ENCODE measurements at places on chromosomes 5 and 9.

DNA sequence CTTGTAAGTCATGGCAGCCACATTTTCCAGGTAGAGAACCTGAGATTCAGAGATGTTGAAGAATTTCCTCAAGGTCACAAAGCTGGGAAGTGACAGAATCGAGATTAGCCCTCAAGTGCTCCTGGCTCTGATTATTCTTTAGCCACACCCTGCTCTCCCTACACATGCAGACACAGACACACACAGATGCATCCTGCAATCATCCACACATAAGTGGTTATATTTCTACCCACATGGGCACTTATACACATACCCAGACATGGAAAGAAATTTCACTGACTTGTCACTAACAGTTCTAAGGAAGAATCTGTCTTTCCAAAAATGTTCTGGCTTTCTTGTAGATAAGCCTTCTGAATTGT lies 32.2 kb upstream of the GALNT10 start:
- no peak for DNase-seq

GRCh38 chr9:22102146-22103053 lies 93.3 kb upstream of the CDKN2B start:
- no peak for DNase-seq

DNA sequence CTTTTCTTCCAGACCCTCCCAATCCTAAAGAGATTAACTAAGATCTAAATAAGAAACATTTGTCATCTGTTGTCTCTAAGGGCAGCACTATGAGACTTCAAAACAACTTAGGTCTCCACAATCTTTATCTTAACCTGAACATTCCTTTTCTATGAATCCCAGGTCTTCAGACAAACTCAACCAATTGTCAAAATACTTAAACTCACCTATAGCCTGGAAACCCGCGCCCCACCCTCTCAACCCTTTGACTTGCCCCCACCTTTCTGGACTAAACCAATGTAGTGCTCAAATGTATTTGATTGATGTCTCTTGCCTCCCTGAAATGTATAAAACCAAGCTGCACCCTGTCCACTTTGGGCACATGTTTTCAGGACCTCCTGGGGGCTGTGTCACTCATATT lies 76.5 kb upstream of the DMRT1 start:
- no peak for DNase-seq

- no peak for DNase-seq
These were observed 41.6 kb downstream of the CSF1R start for GRCh38 chr5:150044712-150045111.

GRCh38 chr5:161051920-161052500 lies 200.0 kb upstream of the ATP10B start:
- no peak for DNase-seq

DNA sequence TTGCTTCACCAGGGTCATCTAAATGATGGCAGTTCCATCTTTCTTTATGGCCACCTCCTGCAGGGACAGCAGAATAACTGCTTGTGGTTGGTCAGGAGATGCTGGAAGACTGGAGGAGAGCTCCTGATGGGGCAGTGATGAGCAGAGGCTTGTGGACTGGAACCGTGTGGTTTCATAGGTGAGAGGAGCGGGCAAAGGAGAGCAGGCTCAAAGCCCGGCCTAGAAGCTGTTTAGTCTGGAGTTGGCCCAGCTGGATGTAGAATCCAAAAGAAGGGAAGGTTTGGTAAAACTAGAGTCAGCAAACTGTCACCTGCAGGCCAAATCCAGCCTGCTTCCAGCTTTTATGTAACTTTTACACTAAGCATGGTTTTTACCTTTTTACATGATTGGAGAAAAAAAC lies 32.9 kb upstream of the TLE1 start:
- no peak for DNase-seq

- no peak for DNase-seq
These were observed 250.5 kb downstream of the NR2F1-AS1 start for GRCh38 chr5:93330506-93330905.

DNA sequence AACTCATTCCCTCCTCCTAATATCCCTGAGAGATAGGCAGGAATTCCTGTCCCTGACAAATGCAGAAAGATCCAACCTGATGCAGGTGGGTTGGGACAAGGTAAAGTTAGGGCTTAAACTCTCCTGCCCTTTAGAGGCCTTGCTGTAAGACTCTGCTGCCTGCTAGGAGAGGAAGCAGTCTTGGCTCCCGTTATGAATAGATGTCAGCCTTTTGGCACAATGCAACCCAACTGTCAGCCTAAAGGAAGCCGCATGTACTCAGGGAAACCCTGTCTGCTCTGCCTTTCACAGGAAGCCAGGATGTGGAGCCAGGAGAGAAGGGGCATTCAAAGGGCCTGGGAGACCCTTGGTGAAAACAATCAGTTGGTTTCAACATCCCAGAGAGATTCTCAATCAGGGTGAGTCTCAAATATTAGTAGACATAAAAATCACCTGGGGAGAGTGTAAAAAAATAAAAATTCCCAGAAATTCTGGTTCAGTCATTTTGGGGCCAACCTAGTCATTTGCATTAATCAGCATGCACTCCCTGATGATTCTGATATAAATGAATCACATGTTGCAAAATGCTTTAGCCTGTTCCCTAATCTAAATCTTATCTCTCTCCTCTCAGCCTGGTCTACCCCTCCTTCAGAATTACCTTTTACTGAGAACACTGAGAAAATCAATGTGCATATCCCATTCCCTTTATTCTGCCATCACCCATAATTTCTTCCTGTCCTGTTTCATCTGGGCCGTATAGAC lies 136.2 kb upstream of the TRIM32 start:
- no peak for DNase-seq

DNA sequence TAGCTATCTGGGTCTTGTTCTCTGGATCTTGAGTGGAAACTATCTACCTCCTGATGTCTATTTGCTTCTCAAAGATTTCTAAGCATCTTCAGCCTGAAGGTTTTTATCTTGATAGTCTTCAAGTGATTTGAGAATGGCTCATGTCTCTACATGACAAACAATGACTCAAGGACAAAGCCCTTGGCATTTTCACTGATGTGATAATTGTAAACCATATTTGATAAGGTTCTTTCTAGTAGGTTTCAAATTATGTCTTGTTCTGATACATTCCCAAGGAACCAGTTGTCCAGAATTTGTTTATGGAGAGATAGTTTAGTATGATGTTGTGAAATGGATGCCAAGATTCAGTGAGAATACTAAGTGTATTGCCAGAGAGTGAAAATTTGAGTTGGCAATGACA lies 1079.3 kb upstream of the CDH9 start:
- no peak for DNase-seq

- no peak for DNase-seq
These were observed 55.1 kb upstream of the SH3PXD2B start for GRCh38 chr5:172509405-172509781.

- DNase-seq, result no peak
These were observed 218.6 kb upstream of the RASEF start for GRCh38 chr9:83281306-83282255.

DNA sequence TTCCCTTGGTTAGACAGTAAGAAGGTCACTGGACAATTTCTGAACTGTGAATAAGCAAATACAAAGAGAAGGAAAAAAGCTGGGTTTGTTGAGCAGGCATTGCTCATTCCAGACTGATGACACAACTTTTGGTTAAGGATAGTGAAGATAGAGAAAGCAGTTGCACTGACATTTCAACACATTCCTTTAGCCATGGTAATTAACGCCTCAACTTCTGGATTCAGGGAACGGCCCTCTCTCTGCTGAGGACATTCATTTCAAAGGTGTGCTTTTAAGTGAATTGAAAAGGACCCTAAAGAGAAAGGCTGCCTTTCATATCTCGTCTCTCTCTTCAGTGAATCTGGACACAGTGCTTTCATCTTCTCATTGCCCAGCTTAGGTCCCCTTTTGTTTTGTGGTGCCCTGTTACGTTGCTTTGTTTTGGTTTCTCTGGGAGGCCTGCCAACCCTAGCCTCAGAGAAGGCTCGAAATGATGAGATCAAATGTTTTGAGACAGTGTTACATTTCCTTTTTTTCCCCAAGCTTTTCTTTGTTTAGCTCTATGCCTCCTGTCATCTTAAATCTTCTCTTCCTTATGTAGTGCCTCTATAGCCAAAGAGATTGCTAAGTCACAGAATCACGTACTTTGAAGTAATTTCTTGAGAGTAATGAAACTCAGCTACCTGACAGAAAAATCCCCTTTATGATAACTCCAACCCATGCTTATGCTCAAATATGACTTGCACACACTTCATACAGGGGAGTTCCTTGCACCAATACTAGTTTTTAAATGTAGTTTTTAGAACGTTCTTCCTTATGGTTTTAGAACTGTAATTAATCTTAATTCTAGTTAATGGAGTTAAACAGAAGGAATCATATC lies 94.4 kb upstream of the IFNE start:
- peak; percentile 43 for DNase-seq

- no peak for DNase-seq
These were observed 195.9 kb downstream of the ASTN2 start for GRCh38 chr9:117218951-117219350.

- no peak for DNase-seq
These were observed 84.8 kb downstream of the PJA2 start for GRCh38 chr5:109324931-109325330.

GRCh38 chr5:111680737-111681413 lies 76.1 kb downstream of the NREP start:
- no peak for DNase-seq

- DNase-seq, result no peak
These were observed 138.8 kb downstream of the LRRC70 start for GRCh38 chr5:62717301-62717933.

DNA sequence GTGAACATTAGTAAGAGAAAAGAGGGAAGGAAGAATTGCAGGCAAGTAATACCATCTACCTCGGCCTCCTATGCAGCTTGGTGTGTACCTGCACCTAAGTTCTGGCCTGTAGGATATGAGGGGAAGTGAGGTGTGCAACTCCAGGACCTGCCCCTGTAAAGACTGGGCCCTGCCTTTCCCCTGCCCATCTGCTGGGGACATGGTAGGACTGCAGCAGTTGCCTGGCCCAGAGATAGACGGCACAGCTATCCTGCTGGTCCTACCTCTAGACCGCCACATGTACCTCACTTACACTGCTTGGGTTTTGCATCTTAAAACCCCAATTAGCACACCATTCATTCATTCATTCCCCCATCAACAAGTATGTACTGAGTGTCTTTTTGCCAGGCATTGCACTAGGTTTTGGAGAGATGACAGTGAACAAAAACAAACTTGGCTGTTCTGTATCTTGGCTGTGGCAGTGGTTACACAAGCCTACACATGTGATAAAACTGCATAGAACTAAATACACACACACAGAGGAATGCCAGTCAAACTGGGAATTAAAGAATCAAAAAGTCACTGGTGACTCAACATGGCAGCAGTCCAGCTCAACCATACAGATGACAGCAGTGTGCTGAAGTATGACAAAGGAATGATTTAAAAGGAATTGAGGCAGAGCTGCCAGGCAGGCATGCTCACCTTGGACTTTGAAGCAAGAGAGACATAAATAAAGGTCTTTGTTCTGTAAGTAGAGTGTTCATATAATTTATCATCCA lies 23.3 kb upstream of the MGAT1 start:
- no peak for DNase-seq

DNA sequence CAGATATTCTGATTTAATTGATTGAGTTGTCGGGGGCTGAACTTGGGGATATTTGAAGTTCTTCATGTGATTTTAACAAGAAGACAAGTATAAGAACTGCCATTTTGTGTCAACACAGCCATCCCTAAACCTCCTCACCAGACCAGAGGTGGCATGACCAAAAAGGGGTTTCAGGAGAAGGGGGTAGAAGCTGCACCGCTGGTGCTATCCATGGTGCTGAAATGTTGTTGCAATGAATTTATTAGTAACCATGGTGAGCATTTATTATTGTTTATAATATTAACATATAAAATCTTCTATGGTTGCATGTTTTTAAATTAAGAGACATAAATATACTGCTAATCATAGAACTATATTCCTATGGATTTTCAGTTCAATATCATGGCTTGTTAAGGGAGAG lies 72.3 kb downstream of the GNA14 start:
- no peak for DNase-seq

DNA sequence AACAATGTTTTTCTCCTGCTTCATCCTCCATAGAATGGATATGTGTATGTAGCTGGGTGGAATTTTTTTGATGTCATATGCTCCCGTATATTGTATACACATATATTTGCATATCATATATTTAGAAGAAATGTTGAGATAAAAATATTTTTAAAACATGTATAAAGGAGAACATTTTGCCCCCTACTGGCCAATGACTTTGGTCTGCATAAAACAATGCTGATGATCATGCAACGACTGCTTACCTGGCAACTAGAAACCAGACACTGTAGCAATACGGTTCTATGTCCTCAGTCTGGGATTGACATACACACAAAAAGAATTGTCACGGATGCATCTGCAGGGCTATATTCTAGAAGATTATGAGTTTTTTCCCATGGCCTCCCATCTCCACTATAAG lies 503.6 kb downstream of the ELAVL2 start:
- DNase-seq, result no peak

DNA sequence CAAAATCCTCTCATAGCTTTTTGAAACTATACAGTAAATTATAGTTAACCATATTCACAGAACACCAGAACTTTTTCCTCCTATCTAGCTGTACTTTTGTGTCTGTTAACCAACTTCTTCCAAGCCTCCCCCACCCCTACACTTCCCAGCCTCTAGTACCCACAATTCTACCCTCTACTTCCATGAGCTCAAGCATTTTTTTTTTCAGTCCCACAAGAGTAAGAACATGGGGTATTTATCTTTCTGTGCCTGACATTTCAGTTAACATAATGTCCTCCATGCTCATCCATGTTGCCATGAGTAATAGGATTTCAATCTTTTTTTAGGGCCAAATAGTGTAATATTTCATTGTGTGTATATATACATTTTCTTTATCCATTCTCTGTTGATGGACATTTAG lies 128.3 kb upstream of the MAN2A1 start:
- no peak for DNase-seq

- DNase-seq, result no peak
These were observed 51.3 kb upstream of the SLC30A5 start for GRCh38 chr5:69042500-69042899.

GRCh38 chr9:123246534-123246933 lies 21.9 kb downstream of the STRBP start:
- no peak for DNase-seq

- no peak for DNase-seq
These were observed 74.9 kb downstream of the FANCC start for GRCh38 chr9:95242613-95243012.

GRCh38 chr5:125505115-125505514 lies 758.7 kb upstream of the ZNF608 start:
- no peak for DNase-seq

DNA sequence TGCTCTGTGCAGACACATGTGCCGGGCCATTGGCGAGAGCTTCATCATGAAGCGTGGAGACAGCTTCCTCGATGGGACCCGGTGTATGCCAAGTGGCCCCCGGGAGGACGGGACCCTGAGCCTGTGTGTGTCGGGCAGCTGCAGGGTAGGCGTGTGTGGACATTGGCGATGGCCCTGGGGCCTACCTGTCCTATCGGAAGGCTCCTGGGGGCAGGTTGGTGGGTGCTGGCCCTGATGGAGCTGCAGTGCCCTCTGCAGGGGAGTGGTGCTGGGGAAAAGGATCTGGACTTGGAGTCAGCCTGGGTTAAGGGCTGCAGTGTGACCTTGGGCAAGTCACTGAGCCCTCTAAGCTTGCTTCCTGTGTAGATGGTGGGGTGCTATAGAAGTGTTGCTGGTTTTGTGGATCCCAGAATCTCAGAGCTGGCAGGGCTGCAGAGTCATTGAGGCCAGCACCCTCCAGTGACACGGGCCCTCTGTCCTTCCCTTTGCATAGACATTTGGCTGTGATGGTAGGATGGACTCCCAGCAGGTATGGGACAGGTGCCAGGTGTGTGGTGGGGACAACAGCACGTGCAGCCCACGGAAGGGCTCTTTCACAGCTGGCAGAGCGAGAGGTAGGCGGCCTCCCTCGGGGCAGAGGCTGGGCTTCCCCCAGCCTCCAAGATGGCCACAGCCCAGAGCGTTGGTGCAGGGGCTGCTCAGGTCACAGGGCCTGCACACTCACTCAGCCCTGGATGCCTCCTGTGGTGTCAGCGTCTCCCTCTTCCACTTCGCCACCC lies 15.8 kb downstream of the ADAMTS13 start:
- DNase-seq, result no peak
